ENCODE measurements at places on chromosomes 11 and 22. TPM values are rescaled to one million over a fixed set of nuclear protein-coding genes. Genes with fewer than 3 reads are reported as not detected.

The PDGFD gene
- 5.7 TPM for total RNA-seq

The LGALS12 gene
- total RNA-seq = not detected

The BIK gene
- total RNA-seq = 1.1 TPM

The CYTH4 gene
- 0.76 TPM for total RNA-seq

The CCDC15 gene
- total RNA-seq = 0.71 TPM

The UCP3 gene
- 1.4 TPM for total RNA-seq

The PKDREJ gene
- not detected for total RNA-seq

The CRYBB2 gene
- not detected for total RNA-seq

The APOBEC3C gene
- total RNA-seq = 29.0 TPM

The APOA1 gene
- not detected for total RNA-seq

The OR52N1 gene
- total RNA-seq = not detected

The TMPRSS4 gene
- total RNA-seq = not detected

The GAL3ST3 gene
- not detected for total RNA-seq

The SCN4B gene
- 0.05 TPM for total RNA-seq

The CNTF gene
- total RNA-seq = 1.2 TPM

The FIBIN gene
- not detected for total RNA-seq

The SWAP70 gene
- total RNA-seq = 36.5 TPM

The OR8A1 gene
- total RNA-seq = not detected

The OR51A7 gene
- total RNA-seq = not detected

The TSSK2 gene
- total RNA-seq = not detected

The TSPAN32 gene
- total RNA-seq = not detected

The OR51E1 gene
- total RNA-seq = not detected

The TMEM184B gene
- total RNA-seq = 26.4 TPM

The TXN2 gene
- 70.2 TPM for total RNA-seq

The POU2AF2 gene
- not detected for total RNA-seq

The PHF21B gene
- total RNA-seq = 1.2 TPM

The ESAM gene
- 12.0 TPM for total RNA-seq

The SCGB1C1 gene
- not detected for total RNA-seq

The PGA4 gene
- total RNA-seq = not detected

The APIP gene
- total RNA-seq = 21.4 TPM

The CCDC89 gene
- not detected for total RNA-seq

The PHLDB1 gene
- 7.0 TPM for total RNA-seq

The SYCE3 gene
- not detected for total RNA-seq

The FGF19 gene
- total RNA-seq = 0.09 TPM

The FOLR2 gene
- total RNA-seq = not detected

The YPEL1 gene
- 0.47 TPM for total RNA-seq

The OR51I1 gene
- not detected for total RNA-seq

The F2 gene
- total RNA-seq = 2.2 TPM

The C22orf42 gene
- total RNA-seq = not detected

The SULT4A1 gene
- total RNA-seq = not detected

The IFITM10 gene
- 1.6 TPM for total RNA-seq

The MMP3 gene
- total RNA-seq = not detected

The COMT gene
- total RNA-seq = 96.6 TPM

The ST13 gene
- 152 TPM for total RNA-seq

The TECTA gene
- total RNA-seq = 0.04 TPM

The SEZ6L gene
- total RNA-seq = not detected

The VWCE gene
- total RNA-seq = 0.39 TPM

The PLA2G6 gene
- 5.1 TPM for total RNA-seq

The UQCR10 gene
- total RNA-seq = 110 TPM

The MUC2 gene
- 0.59 TPM for total RNA-seq

Data from A549 treated with ZK216348 at 1 μM for 4 hours (cell line).